Stimulated activated CD4-positive, alpha-beta T cell treated with anti-CD3 and anti-CD28 coated beads, Interleukin-2, amount 100 ng/mL, for 24 hours (primary cell): ENCODE measurements at places on chromosomes 4 and X.

- DNase-seq, result no peak
These were observed 59.9 kb downstream of the PROM1 start for GRCh38 chr4:16023776-16024408.

DNA sequence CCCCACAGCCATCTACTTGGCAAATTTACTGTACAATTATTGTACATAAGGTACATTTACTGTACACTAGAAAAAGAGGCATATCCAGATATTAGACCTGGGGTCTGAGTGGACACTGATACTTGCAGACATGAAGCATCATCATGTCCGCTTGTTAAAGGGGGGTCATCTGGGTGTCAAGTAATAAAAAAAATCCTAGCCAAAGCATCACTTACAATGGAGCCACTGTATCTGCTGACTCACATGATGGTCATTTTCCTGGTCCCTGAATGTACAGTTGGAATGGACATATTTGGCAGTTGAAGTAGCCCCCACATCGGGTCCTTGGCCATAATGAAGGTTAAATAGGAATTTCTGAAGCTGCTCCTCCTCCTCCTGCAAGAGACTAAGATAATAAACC, 228.8 kb downstream of the THOC2 start:
- DNase-seq, result no peak

DNA sequence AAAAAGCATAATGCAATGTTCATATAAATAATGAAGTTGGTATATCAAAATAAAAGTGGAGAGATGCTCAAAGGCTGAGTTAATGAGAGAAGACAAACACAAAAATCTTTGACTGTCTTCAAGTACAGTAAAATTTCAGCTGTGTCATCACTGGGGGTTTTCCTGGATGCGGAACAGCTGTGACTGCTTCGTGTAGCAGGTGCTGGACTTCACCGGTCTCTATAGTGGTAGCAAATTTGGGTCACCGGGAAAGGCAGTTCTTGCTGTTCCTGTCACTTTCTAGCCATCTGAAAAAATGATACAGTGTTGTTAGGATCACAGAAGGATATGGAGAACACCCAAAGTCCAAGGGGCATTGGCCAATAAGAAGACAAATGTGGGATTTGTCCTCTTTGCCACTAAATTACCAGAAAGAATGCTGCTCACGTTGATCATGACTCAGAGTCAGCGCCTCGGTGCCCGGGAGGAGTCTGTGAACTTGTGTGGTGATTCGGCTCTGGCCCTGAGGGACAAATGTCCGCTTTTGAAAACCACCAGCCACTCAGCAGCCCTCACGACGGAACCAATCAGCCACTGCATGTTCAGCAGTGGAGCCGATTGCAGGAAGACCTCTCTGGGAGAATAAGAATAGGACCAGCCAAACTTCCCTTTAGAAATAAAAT, 230.1 kb upstream of the FAT1 start:
- no peak for DNase-seq

DNA sequence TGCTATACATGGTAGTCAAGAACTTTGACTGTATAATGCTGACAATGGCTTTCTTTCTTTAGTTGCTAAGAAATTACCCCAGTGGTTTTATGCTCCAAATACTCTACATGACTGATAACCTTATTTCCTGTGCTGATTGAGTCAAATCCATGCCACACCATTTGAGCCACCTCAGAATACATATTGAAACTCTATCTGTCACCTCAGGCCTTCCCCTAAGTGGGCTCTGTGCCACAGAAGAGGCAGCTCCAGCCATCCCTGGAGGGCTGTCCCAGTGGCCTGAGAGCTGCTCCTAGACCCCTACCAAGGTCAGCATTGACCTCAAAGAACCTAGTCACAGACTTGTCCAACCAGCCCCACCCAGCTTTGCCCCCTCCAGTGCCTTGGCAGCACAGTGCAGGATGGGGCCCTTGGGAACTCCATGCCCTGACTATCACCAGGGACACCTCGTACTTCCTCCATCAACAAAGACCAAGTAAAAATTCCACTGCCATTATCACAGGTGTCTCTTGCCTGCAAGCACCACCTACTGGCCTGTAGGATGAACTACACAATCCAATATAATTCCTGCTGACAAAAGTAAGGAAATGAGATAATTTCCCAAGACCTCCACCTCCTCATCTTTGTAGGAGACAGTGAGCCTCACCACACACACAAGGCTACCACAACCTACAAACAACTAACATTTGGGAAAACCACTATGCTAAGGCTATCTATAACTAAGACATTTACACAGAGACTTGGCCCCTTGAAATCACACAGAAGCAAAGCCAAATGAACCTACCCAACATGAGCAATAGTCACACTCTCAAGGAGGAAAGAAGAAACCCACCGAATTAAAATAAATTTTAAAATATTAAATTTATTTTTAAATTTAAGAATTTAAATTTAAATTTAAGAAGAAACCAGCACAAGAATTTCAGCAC, 239.9 kb downstream of the NKX6-1 start:
- no peak for DNase-seq
